ENCODE measurements at places on chromosomes 2 and 18.

DNA sequence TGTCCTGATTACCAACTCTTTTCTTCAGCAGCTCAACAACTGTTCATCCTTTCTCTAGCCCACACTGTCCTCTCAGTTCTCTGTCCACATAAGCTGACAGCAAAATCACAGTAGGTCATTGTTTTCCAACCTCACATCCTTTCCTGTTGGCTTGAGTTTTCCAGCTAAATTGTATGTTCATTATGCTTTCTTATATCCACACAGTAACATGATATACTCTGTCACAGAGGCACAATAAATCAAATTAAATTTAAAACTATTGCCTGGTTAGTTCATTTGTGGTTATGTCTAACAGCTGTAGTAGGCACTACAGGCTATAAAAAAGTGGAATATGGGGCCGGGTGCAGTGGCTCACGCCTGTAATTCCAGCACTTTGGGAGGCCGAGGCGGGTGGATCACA, 179.9 kb downstream of the ETAA1 start:
- DNase-seq = no peak

GRCh38 chr2:121689356-121689755, 40.1 kb upstream of the CLASP1 start:
- peak; percentile 60 for DNase-seq

- peak; percentile 17 for DNase-seq
Observed at GRCh38 chr2:159744363-159744762, 32.1 kb downstream of the MARCHF7 start.

- DNase-seq = peak; percentile 63
Observed at GRCh38 chr2:60958361-60958760, 59.2 kb upstream of the PEX13 start.

DNA sequence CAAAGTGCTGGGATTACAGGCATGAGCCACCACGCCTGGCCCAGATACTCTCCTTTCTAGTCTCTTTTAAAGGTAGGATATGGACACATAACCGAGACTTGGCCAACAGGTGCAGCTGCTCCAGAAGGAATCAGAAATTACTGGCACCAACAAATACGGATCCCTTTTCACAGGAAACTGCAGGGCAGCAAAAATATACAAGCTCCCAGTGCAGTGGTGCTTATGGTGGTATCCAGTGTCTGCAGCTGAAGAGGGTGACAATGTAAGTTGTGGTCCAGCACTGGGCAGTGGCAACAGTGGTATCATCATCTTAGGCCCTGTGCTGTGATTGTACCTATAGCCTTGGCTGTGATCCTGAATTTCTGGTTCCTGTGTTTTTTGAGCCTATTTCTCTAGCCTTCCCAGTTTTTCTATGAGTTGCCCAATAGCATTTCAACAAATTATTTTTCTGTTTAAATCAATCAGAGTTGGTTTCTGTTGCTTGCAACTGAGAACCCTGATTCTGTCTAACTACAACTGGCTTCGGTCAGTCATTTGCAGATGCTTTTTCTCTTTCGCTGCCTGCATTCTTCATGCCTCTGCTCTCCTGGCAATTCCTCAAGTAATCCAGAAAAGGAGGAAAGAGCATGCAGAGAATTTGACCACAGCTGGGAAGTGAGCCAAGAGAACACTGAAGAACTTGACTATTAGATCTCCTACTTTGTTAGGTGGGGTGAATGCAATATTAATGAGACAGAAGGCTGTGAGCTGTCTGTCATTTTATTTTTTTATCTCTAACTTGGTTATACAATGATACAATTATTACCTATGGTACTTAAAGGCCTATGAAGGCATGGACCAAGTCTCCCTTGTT, 30.8 kb upstream of the EML4 start:
- DNase-seq = peak; percentile 100

DNA sequence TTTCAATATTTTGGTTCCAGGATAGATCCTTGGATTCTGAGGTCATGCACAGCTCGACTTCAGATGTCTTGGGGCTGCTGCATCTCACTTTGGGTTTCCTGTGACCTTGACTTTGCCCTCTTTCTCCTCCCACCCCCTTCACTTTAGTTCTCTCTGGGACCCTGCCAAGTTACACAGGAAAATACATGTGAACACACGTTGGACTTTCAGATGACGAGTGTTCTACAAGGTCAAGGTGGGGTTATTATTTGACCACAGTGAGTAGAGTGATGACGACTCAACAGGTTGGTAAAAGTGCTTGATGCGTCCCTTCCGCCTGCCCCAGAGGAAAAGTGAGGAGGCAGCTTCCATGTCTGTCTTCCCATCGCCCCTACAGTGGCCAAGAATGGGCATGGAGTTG, 122.4 kb upstream of the SMAD2 start:
- no peak for DNase-seq

DNA sequence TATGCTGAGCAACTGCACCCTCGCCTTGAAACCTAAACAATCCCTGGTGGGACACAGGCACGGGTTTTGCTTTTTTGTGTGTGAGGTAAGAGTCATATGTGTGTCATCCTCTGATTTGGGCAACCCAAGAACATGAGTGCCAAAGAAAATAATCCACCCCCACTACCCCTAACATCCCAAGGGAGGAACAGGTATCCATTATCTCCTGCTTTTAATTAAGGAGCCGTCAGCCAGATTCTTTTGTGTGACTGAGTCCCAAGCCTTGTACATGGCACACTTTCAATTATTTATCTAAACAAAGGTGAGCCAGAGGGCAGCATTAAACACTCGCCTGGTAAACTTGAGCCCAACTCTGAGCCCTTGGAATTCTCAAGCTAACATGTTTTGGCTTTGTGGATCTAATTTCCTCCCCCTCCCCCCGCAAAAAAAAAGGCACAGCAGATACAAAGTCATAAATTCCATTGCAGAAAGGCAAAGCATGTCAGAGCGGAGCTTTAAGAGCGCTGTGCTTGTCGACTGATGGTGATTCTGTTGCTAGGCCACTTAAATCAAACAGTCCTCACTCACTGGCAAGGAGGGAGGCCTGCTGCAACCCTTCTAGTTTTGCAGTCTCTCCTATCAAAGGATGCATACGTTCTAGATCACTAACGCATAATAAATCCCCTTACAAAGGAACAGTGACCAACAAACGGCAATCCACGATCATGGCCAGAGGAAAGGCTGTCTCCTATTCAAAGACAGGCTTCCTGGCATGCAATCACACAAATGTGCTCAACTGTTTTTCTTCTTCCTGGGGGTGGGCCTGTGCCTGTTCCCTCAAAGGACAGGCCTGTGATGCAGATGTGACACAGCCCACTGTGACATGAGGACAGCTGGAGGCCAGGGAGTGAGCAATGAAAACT, 143.5 kb upstream of the LMAN1 start:
- DNase-seq = peak; percentile 96

GRCh38 chr18:49021433-49022129, 70.8 kb upstream of the SMAD7 start:
- no peak for DNase-seq

- DNase-seq = no peak
Observed at GRCh38 chr18:8826971-8827370, 121.6 kb downstream of the MTCL1 start.

DNA sequence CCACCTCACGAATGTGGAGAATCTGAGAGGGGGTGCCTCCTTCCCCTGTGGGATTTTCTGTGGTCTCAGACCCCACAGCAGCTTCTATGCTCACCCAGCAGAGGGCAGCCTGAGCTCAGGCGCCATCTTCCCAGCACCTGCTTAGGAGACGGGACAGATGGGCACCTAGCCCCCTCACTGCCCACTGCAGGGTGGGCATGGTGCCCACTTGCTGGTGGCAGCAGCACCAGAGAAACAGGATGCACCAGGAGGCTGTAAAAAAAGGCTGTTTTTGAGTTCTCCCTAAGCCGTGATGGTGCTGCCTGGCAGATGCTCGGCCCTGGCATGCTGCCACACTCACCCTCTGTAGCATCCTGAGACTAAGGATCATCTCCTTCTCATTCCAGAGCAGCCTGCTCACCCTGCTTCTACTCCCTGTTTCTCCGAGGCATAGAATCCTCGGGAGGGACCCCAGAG, 19.1 kb upstream of the SLC20A1 start:
- peak; percentile 78 for DNase-seq

DNA sequence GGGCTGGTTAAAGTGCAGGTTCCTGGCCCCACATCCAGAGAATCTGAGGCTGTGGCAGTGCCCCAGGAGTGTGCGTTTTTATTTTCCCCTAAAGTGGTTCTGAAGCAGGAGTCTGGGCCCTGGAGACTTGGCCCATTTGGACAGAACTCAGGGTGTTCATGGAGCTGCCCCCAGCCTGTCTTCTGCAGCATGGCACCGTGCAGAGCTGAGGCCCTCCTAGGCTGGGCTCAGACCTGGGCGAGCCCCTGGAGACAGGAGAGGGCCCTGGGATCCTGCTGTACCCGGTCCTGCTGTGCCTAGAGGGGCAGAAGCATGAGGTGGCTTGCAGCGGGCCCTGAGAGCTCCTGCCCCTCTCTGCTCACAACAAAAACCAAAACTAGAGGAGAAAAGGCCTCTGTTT, 58.8 kb upstream of the B3GNT7 start:
- no peak for DNase-seq

DNA sequence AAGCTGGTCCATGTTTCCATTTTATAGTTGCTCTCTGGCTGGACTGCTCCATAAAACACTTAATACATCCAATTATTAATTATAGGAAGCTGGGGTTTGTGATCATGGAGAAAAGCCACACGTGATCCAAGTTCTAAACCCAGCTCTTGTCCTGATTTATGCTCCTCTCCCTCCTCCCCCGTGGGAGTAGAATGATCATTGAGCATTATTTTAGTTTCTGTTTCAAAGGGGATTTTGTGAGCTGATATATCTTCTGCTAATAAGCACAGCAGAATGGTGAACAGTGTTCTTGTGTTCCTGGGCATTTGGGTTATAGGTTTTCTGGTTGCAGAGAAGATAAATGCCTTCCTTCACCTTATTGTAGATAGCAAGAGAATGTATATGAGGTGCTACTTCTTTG, 135.7 kb upstream of the TMEM200C start:
- no peak for DNase-seq

DNA sequence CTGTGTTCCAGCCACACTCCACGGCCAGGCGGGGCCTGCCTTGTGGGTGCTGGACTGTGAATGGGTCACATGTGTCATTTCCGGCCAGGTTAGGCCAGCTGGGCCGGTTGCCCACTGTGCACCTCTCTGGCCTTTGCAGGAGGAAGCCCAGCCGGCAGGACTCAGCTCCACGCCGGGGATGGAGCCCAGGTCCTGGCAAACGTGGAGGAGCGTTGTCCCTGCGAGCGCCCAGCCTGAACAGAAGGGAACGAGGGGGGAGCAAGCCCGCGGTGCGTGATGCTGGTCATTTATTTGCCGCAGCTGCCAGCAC, 152.9 kb downstream of the PXDN start:
- DNase-seq = no peak

- DNase-seq = no peak
Observed at GRCh38 chr2:215288112-215288815, 23.6 kb upstream of the ATIC start.

DNA sequence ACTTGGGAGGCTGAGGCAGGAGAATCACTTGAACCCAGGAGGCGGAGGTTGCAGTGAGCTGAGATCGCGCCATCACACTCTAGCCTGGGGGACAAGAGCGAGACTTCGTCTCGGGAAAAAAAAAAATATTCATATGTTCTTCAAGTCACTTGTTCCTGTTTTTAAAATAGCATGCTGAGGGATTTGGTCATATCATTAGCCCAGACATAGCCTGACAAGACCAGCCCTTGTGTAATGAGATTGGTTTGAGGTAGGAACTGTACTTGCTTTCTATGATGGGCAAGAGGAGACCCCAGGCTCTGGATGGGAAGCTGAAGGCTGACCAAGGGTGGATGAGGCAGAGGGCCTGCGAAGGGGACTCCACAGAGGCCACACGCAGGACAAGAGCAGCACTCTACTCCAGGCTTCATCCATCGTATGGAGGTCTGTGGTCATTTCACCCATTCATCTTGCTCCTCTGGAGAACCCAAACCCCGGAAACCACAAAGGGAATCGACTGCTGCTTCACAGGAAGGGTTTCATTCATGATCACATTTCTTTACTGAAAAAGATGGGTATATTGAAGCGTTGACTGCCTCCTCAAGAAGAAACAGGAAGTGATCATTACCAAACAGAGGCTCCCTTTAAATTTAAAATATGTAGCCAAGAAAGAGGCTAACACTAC, 87.1 kb upstream of the ZNF397 start:
- no peak for DNase-seq

GRCh38 chr18:54775686-54776085, 52.6 kb upstream of the RAB27B start:
- peak; percentile 74 for DNase-seq

DNA sequence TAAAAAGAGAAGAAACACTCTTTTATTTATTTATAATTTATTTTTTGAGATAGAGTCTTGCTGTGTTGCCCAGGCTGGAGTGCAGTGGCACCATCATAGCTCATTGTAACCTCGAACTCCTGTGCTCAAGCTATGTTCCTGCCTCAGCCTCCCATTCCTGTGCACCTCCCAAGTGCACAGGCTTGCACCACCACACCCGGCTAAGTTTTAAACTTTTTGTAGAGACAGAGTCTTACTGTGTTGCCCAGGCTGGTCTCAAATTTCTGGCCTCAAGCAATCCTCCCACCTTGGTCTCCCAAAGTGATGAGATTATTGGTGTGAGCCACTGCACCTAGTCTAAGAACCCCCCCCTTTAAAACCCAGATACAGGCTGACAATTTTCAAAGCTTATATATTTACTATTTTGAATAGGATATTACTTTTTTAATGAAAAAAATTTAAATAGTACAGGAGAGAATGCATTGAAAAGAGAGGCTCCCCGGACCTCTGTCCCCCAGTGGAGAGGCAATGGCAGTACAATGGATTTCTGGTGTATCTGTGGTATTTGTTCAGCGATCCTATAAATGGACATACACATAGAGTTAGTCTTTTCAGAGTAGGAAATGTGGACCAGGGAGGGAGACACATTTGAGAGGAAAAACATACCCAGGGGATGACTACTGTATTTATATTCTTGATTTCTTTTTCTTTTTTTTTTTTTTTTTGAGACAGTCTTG, 48.1 kb upstream of the CNOT11 start:
- peak; percentile 10 for DNase-seq

DNA sequence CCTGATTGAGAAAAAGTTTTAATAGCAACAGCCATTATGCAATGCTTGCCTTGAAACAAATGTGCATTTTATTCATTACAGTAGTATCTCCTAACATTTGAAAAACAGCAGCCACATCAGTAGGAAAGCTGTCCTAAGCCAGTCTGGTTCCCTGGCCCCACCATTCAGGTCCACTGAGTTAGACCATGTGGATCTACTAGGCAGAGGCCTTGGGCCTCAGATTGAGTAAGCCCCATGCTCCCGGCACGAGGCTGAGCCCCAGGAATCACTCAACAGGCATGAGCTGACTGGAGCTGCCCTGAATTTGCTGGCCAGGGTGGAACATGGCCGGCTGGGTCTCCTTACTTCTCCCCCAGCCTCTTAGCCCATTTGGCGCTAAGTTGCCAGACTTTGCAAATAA, 103.4 kb downstream of the ZFP36L2 start:
- DNase-seq = no peak

- peak; percentile 31 for DNase-seq
Observed at GRCh38 chr2:236352761-236353593, 88.8 kb upstream of the ASB18 start.

DNA sequence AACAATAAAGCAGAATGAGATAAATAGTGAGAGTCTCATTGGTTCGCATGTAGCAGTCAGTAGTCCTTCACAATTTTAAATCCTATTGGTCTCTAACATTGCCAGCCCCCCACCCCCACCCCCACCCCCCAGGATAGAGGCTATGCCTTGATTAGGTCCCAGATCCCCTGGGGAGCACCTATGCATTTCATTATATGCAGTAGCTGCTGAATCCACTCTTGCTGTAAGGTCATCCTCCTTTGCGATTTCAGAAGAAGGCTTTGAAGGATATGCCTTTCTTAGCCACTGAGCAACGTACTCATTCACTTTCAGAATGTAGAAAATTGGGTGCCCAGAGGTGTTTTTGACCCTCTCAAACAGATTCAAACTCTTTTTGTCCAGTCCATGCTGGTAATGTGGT, 382.8 kb upstream of the GALNT5 start:
- no peak for DNase-seq

- DNase-seq = no peak
Observed at GRCh38 chr2:217047631-217048030, 187.8 kb upstream of the TNP1 start.

Data from fibroblast of skin of right biceps (primary cell).